ENCODE measurements at places on chromosomes 4 and X.

GRCh38 chr4:150794706-150795105, 212.8 kb downstream of the MAB21L2 start:
- DNase-seq = no peak

DNA sequence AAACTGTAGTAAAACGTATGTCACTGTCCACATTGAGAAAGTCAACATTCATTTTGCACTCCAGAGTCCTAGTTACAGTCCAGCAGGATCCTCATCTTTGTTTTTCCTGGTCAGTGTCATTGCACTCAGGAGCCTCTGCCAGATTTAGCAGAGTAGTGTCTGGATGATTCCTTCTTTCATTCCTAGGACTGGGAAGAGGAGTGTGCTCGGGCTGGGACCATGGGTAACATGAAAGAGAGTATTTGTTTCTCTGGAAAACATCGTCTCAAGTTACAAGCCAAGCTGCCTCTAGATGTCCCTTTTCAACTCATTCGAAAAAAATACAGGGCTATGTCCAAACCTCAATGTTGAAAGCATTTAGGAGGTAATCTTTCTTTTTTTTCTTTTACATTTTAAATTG, 69.9 kb upstream of the TNIP3 start:
- DNase-seq = no peak

- no peak for DNase-seq
Observed at GRCh38 chr4:69876071-69876470, 16.1 kb upstream of the SULT1E1 start.

GRCh38 chr4:124060261-124060918, 652.1 kb downstream of the ANKRD50 start:
- peak; percentile 45 for DNase-seq

DNA sequence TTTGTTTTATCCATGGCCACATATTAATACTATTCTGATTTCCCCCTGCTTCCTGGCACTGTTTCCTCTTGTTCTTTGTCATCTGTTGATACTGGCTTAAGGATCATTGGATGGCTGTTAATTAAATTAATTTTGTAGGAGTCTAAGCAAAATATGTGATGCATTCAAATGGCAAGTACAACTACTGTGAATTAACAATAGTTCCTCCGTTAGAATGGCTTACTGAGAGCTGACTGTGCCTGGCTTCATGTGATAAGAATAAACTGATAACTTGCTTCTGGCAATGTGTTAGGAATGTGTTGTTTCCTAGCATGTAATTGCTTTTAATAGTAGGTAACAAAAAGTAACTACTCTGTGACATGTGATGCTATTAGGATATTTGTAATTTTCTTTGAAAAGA, 98.5 kb downstream of the RPA4 start:
- DNase-seq = no peak

- DNase-seq = no peak
Observed at GRCh38 chr4:15262396-15262795, 165.4 kb upstream of the C1QTNF7 start.

DNA sequence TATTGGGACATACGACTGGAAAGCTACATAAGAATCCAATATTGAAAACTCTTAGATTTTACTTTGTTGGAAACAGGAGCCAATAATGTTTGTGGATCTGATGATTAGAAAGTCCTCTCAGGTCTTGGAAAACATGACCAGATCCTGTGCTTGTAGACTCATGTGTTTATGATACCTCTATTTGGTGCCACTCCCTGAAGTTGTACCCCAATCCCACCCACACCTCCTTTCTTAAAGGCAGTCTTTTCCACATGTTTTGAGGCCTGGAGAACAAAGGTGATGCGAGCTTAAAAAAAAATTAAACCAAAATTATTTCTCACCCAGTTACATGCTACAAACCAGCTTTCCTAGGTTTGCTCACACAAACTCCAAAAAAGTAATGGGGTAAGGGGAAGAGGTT, 262.7 kb downstream of the PTTG2 start:
- no peak for DNase-seq

- no peak for DNase-seq
Observed at GRCh38 chr4:185590982-185591381, 55.7 kb upstream of the PDLIM3 start.

- DNase-seq = peak; percentile 77
Observed at GRCh38 chr4:138680989-138681604, 334.5 kb upstream of the NOCT start.

DNA sequence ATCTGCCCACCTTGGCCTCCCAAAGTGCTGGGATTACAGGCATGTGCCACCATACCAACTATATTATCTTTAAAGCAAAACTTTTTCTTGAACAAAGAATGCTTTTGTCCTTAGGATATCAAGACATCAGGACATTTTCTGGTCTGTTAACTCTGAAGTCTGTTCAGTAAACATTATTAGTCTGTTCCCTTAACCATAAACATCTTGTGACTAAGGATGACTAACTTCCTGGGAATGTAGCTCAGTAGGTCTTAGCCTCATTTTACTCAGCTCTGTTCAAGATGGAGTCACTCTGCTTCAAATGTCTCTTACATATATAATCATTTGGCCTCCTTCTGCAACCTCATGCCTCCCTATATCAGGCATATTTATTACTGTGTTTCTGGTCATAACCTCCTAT, 122.9 kb downstream of the UBE2NL start:
- DNase-seq = no peak

DNA sequence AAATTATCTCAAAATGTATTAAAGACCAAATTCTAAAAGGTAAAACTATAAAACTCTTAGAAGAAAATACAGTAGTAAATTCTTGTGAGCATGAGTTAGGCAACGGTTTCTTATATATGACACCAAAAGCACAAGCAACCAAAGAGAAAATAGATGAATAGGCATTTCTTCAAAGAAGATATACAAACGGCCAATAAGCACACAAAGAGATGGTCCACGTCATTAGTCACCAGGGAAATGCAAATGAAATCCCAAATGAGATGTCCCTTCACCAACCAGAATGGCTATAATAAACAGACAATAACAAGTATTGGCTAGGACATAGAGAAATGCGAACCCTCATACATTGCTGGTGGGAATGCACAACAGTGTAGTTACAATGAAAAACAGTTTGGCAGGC, 44.6 kb downstream of the RAB33A start:
- no peak for DNase-seq

- DNase-seq = no peak
Observed at GRCh38 chr4:48033825-48034413, 17.3 kb downstream of the NIPAL1 start.

DNA sequence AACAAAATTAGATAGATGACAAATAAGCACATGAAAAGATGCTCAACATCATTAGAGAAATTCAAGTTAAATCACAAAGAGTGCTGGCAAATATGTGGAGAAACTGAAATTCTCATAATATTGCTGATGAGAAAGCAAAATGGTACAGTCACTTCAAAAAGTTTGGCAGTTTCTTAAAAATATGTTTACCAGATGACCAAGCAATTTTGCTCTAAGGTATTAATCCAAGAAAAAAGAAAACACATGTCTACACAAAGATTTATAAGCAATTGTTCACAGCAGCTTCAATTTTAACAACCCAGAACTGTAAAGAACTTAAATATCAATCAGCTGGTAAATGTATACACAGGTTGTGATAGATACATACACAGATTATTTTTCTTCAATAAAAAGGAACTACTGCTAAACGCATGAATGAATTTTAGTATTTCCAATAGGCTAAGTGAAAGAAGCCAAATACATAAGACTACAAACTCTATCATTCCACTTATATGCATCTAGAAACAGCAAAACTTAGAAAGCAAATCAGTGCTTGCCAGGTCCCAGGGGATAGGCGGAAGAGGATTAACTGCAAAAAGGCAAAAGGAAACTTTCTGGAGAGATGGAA, 11.7 kb downstream of the OTUD4 start:
- DNase-seq = no peak

GRCh38 chr4:182286035-182286434, 42.8 kb downstream of the TENM3 start:
- DNase-seq = no peak

GRCh38 chrX:41781500-41781899, 57.5 kb downstream of the GPR82 start:
- no peak for DNase-seq

GRCh38 chr4:98996056-98996764, 689 bp downstream of the METAP1 start:
- DNase-seq = no peak

- DNase-seq = peak; percentile 74
Observed at GRCh38 chrX:15854080-15854655, 445 bp downstream of the AP1S2 start.

GRCh38 chr4:11720292-11720691, 291.6 kb upstream of the HS3ST1 start:
- no peak for DNase-seq

- no peak for DNase-seq
Observed at GRCh38 chr4:7423391-7423790, 11.3 kb downstream of the PSAPL1 start.

DNA sequence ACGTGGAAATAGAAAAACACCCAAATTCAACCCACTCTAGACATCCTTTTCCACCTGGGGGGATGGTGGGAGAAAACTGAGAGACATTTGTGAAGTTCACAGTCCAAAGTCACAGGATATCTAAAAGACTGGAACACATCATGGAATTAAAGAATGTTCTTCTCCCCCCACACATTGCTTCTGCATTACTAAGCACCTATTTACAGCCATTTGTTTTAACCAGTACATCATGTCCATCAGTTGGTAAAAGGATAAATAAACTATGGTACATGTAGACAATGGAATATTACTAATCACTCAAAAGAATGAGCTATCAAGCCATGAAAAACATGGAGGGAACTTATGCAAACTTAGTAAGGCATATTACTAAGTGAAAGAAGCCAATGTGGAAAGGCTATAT, 185.5 kb upstream of the ANXA10 start:
- no peak for DNase-seq

DNA sequence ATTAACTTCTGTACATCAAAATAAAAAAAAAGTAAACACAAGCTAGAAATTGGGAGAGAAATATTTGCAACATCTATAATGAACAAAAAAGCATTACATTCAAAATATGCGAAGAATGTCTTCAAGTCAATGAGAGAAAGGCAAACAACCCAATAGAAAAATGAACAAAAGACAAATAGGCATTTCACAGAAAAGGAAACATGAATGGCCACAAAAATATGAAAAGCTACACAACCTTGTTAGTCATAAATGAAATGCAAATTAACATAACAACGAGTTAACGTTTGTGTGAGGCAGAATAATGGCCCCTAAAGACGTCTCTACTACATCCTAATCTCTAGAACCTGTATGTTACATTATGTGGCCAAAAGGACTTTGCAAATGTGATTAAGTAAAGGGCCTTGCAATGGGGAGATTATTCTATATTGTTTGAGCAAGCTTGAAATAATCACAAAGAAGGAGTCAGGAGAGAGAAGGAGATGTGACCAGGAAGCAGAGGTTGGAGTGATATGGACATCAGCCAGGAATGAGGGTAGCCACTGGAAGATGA, 86.8 kb downstream of the WDFY3 start:
- no peak for DNase-seq

- DNase-seq = peak; percentile 52
Observed at GRCh38 chrX:47321386-47321785, 49.0 kb upstream of the ZNF157 start.

GRCh38 chr4:42655921-42656678, 805 bp downstream of the ATP8A1 start:
- DNase-seq = peak; percentile 62

DNA sequence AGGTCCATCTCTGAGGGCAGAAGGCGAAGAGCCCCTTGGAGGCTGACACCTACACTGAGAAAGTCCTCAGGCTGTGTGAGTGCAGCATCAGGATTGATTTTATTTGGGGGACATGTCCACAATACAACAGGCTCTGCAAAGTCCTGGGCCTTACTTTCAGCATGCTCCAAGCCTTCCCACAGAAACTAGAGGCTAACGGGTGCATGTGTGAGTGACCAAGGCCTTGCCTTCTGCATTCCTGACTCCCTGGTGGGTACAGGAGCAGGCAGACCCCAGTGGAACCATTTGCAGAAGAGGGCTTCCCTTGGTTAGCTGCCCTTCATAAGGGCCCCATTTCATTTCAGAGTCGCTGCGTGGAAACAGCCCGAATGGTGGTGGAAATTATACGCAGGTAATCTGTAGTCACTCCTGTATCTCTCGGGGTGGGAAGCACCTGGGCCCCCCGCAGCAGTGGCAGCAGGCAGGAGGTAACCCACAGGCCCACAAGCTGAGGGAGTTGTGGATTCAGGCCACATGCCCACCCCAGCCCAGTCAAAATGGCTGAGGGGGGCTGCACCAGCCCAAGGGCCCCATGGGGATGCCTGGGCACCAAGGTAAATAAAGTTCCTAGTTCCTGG, 37.7 kb downstream of the NSG1 start:
- no peak for DNase-seq

GRCh38 chrX:56310581-56310980, 78.4 kb downstream of the KLF8 start:
- DNase-seq = no peak

GRCh38 chr4:70711599-70711998, 10.2 kb upstream of the RUFY3 start:
- DNase-seq = no peak

DNA sequence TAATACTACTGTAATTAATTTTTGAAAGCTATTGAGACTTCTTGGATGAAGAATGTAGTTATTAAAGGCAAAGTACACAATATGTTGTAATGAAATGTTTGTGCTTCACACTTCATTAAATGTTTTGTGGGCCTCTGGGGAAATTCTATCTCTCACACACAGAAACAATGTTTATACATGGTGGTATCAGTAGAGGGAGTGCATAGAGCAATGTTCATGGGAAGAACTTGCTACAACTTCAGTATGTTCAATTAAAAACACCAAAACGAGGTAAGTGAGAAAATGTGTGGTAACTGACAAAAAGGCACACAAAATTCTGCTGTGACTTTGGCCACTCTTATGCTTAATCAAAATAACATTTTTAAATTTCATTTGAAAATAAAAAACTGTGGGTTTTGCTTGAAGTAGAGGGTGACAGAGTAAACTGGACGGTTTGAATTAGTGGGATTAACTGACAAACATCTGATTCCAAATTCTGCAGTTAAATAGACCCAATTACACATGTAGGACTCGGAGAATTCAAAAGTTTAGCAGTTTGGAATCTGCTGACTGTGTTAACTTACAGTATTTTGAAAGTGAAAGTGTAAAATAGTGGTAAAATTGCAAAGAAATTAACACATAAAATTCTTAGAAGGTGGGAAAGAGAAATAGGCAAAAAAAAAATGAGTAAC, 111.4 kb upstream of the TTC29 start:
- DNase-seq = no peak

DNA sequence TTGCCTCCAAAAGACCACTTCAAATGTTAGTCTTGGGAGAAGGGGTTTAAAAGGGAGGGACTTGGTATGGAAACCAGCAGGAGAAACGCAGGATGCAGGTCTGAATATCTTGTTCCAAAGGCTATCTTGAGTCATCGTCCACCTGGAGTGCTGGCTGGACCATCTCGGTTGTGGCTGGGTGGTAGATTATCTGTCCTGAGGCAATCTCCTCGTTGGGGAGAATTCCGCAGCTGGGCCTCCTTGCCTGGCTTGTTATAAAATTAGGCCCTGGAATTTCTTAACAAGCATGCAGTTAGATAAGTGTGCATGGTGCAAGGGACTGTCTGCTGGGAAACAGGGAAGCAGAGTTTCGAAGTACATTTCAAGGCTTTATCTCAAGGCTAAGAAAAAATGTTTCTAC, 2045.7 kb upstream of the TENM3 start:
- DNase-seq = no peak
